ENCODE measurements at places on chromosomes 12 and 14.

DNA sequence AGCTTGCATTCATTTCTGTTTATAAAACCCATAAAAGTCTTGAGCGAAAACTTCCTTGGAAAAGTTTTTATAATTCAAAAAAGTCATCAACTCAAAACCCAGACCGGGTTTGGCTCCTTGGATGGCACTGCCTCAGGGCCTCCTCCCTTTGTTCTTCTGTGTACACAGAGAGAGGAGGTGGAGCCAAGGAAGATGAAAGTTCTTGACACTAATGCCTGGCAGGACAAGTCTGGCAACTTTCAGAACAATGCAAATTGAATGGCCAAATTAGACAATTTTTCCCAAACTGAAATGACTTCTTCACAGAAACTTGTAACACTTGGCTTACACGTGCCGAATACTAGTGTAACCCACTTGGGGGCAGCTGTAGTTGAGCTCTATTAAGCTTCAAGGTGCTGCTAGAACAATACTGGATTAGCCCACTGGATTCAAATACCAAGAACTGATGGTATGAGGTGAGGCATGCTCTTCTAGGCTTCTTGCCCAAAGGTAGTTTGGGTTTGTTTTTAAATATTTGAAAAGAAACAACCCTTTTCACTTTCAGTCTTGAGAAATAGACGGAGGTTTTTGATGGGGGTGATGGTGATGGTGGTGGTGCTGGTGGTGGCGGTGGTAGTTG is 86.6 kb upstream of the FRMD6 start:
- DNase-seq, result no peak

GRCh38 chr12:117404203-117404853 is 42.9 kb upstream of the NOS1 start:
- no peak for DNase-seq

GRCh38 chr14:102873131-102873530 is 49.3 kb upstream of the AMN start:
- no peak for DNase-seq

- DNase-seq, result no peak
Measured at GRCh38 chr12:55982319-55982936, 8.6 kb downstream of the RAB5B start.

GRCh38 chr14:75979071-75979571 is 2.7 kb downstream of the TGFB3 start:
- DNase-seq, result no peak

DNA sequence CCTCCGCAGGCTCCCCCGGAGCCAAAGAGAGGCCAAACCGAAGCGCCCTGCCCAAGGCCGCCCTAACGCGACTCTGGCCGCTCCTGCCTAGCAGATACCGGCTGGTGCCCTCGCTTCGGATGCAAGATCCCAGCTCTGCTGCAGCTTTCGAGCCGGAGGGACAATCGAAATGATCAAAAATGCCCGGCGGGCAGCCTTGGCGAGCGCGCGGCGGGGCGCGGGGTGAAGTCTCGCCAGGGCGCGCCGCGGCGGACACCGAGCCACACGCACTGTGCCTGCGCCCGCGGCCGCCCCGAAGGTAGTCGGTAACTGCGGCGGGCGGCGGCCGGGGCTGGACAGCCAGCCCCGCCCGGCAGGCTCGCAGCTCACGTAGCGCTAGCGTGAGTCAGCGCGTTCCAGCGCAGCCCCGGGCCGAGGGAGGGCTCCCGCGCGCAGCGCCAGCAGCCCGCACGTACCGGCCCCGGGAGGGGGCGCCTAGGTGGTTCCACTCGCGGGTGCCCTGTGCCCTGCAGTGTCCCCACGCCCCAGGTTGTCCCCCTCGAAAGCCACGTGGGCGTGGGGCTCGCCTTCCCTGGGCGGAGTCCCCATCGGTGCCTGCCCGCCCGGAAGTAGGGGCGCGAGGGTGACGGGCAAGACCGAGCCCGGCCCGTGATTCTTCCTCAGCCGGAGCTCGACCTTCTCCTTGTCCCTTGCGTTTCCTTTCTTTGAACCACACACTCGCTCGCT is 109.2 kb upstream of the EGLN3 start:
- no peak for DNase-seq

DNA sequence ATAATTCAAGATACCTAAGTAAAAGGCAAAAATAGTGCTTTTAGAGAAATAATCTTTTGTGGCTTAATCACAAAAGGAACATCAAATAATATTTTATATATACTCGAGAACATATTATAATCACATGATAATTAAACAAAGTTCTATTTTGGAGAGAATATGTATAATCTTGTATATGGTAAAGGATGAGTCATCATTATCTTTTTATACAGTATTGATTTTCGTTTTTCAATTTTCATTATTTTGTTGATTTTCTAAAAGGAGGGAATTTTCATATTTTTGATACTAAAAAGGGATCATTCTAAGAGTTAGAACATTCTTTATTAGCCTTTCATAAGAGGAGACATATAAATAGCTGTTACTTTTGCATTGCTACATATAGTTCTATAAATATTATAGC is 77.3 kb upstream of the TTC7B start:
- DNase-seq, result no peak

GRCh38 chr12:102461501-102461900 is 18.9 kb downstream of the IGF1 start:
- no peak for DNase-seq

DNA sequence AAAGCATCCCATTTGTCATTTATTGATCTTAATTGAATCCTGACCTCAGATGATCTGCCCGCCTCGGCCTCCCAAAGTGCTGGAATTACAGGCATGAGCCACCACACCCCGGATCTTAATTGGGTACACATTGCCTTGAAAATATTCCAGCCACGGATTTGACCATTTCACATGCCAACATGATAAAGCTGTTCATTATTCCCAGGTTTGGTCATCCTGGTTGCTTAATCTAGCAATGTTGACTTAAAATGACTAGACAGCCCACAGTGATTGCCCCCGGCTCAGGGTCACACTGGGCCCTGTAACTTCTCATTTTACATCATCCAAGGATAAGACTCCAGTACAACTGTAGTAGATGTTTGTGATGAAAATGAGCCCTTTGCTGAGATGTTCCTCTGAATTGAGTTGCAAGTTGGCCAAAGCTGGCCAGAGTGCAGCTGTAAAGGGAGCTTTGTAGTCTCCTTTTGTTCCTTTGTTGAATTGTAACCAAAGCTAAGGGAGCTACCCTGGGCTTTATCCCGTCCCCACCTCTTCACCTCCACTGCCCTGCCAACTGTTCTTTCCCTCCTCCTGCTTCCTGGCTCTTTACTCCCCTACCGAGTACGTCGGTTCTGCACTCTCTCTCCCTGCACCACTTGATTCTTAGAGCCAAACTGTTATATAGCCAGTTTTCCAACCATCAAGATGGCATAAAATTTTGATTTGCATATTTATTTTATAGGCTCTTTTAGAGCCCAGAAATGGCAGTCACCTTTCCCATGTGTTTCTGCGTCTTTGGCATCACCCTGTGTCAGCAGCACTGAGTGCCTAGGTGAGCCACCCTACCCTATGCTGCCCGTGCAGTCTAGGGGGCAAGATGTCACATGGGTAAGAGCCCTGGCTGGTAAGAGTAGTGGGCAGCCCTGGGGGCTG is 141.3 kb upstream of the HIF1A start:
- no peak for DNase-seq

GRCh38 chr14:92513204-92513965 is at the start of gene RIN3:
TSS of gene RIN3 (plus strand) at chr14:92513781. CDS start at chr14:92513933, 152 bp downstream.
- DNase-seq, result no peak

- DNase-seq, result no peak
Measured at GRCh38 chr14:104924421-104925213, at the start of gene PLD4. TSS of gene PLD4 (plus strand) at chr14:104924879. CDS start at chr14:104927141, 2,262 bp downstream.

- peak; percentile 27 for DNase-seq
Measured at GRCh38 chr14:53180272-53181221, 27.4 kb upstream of the DDHD1 start.

- no peak for DNase-seq
Measured at GRCh38 chr12:121810833-121811433, 7.1 kb downstream of the SETD1B start.

GRCh38 chr14:91521061-91521640 is 11.0 kb upstream of the PPP4R3A start:
- no peak for DNase-seq

DNA sequence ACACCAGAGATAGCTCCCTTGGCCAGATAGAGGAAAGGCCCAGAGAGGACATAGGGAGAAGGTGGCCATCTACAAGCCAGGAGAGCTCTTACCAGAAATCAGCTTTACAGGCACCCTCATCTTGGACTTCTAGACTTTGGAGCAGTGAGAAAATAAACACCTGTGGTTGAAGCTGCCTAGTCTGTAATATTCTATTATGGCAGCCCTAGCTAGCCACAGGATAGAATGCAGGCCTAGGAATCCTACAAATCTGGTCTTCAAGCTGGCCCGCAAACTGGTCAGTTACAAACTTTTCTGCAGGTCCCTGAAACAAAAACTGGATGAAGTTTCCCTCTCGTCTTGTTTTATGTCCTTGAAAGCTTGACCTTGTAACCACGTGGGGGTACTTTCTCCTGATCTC is 92.4 kb downstream of the BCAT1 start:
- no peak for DNase-seq

DNA sequence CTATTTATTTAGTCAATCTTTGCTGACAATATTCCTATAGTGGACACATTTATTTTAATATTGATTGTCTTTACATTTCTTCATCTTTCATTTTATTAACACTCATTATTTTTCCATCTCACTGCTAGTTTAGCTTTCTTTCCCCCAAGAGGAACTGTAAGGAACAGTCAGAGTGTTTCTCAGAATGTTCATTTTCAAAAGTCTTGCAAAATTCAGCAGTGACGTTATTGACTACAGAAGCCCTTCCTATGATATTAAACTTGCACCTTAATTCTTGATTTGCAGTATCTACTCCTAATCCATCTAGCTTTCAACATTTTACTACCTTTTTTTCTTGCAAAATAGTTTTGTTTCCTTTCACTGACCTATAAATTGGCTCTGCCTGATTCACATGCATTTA is 13.0 kb downstream of the CLEC2B start:
- no peak for DNase-seq

- DNase-seq, result no peak
Measured at GRCh38 chr12:51419425-51420193, 5.0 kb upstream of the SLC4A8 start.

GRCh38 chr12:53776872-53777271 is 25.1 kb upstream of the CISTR start:
- DNase-seq, result no peak

- no peak for DNase-seq
Measured at GRCh38 chr12:83276904-83277303, 590.2 kb downstream of the TMTC2 start.

DNA sequence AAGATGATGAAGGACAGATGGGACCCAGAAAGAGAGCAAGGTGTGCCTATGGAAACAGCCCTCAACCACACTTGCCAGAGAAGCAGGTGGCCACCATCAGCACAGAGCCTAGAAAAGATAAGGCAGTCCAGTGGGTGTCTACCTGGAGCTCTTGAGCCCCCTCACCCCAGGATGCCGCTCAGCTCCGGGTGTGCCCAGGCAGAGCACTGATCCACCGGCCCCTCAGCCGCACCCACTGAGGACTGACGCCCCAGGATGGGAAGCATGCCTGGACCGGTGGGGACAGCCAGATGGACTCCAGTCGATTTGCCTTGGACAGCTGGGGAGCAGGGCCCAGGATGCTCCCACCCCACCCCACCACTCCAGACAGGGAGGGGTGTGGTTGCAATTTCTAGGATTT is 15.1 kb upstream of the ZFP36L1 start:
- no peak for DNase-seq

GRCh38 chr14:34046799-34047520 is 96.1 kb upstream of the EGLN3 start:
- DNase-seq, result no peak

- DNase-seq, result no peak
Measured at GRCh38 chr14:33566082-33566481, 384.8 kb downstream of the EGLN3 start.

- DNase-seq, result no peak
Measured at GRCh38 chr14:90062822-90063539, 1.2 kb downstream of the KCNK13 start.

All from stimulated activated CD4-positive, alpha-beta T cell treated with anti-CD3 and anti-CD28 coated beads, Interleukin-15, amount 100 ng/mL, for 48 hours (primary cell).